ENCODE measurements at places on chromosomes 7 and 10.

DNA sequence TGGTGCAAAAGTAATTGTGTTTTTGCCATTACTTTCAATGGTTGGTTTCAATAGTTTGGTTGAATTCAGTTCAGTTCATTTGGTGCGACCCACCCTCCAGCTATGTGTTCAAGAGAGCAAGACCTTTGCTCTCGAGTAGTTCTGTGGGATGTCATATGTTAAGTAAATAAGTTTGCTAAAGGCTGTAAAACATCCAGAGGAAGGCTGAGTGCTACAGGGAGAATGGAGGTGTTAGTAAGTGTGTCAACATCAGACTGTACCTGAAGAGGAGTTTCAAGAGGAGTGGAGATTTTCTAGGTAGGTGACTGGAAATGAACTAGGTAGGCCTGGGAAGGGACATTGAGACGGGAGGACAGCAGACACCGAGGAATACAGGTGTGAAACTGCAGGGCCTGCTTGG, 147.7 kb downstream of the SH2D4B start:
- no peak for DNase-seq

- no peak for DNase-seq
Measured at GRCh38 chr7:134806197-134806596, 26.8 kb downstream of the CALD1 start.

DNA sequence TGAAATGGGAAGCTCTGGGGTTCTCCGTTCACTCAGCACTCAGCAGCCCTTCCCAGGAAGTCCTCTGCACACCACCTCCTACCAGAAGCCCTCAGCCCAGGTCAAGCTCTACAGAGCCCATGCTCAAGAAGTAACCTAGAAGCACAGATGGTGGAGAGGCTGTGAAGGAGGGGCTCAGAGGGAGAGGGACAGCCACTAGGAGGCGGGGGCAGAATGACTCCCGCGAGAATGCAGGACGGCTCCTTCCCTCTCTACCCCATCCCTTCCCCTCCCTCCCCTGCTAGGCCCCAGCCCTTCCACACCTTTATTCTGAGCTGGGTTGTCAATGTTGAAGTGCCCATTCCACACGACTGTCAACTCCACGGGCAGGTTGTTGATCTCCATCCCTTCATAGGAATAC, 373.2 kb downstream of the PLXNA4 start:
- DNase-seq: no peak

DNA sequence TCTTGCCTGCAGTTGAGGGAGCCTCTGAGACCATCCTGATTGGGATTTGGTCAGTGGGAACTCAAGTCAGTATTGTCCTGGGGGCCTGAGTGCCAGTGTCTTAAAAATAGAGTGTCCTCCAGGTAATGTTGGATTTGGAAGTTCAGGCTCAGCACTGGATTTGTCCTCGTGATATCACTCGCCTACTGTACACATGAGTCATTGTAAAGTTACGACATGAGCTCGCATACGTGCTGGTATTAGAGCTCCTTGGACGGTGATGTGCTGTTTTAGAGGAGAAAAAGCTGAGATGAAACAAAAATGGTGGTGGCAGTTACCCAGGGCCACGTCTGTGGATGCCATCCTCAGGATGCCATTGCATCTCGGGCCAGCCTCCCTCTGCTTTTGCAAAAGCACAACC, 78.2 kb downstream of the MGMT start:
- DNase-seq: no peak

GRCh38 chr10:111531690-111532089, 454.9 kb downstream of the ADRA2A start:
- no peak for DNase-seq

DNA sequence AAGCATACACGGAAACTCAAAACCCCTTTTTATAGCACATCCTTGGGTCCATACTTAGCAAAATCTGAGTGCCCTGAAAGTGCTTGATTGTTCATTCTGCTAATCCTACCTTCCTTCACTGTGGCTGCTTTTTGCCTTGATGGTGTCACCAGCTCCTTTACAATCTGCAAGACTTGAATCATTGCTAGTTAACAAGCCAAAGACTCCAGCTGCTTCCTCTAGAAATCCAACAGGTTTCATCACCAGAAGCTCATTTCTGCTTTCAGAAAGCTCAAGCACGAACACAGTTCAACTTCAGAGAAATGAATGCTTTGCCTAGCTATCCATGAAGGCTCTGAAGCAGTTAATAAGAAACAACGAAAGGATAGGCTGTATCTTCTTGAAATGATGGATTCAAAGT, 38.0 kb downstream of the USP6NL start:
- DNase-seq: no peak

DNA sequence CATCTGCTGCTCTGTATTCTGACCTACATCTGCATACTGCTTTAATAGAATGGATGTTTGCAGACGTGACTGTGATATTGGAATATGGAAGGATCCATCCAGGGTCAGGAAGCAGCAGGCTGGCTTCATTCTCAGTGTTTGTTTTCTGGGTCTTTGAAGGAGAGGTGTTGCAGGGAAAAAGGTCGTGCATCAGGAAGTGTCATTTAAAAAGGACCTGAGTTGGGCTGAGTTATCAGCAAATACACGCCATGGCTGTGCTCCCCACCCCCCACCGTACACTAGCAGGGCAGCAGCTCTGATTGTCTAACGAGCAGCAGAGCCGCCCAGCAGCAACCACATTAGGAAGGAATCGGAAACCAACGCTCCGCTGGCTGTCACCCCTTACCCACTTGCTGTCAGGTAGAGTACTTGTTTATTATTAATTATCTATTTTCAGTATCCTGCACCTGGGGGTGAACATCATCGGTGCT, 63.1 kb upstream of the STEAP1B start:
- DNase-seq: peak; percentile 16

- DNase-seq: no peak
Measured at GRCh38 chr10:48670978-48671913, 13.4 kb upstream of the WDFY4 start.

GRCh38 chr7:51253157-51253556, 63.5 kb downstream of the COBL start:
- no peak for DNase-seq

DNA sequence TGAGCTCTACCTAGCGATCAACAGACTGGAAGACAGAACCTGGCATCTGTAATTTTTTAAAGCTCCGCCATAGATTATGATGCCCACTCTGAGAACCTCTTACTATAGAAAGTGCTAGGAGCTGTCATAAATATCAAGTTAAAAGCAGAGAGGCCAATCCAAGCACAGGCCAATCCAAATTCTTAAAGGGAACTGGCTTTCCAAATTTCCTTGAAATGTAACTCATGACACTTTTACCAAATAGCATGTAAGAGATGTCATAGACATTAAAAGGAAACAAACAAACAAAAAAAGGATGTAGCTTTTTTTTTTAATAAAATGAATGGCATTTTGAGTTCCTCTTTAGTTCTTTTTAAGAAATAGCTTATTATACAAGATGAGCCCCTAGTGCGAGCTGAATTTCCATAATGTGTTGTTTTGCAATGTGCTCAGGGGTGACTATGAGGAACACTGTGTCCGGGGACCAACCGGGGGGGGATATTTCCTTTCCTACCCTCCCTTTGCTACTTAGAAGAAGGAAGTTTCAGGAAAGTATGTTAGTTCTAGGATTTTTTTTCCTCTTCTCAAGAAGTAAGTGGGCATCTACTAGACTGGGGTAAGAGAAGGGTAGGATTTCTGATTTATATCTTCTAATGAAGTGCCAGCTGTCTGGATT, 23.7 kb upstream of the MRC1 start:
- no peak for DNase-seq

GRCh38 chr7:12550956-12551355, 19.6 kb upstream of the SCIN start:
- no peak for DNase-seq

- DNase-seq: peak; percentile 66
Measured at GRCh38 chr10:110556969-110557601, 10.4 kb upstream of the SMC3 start.

- DNase-seq: no peak
Measured at GRCh38 chr10:70265032-70265689, 18.6 kb downstream of the NPFFR1 start.

DNA sequence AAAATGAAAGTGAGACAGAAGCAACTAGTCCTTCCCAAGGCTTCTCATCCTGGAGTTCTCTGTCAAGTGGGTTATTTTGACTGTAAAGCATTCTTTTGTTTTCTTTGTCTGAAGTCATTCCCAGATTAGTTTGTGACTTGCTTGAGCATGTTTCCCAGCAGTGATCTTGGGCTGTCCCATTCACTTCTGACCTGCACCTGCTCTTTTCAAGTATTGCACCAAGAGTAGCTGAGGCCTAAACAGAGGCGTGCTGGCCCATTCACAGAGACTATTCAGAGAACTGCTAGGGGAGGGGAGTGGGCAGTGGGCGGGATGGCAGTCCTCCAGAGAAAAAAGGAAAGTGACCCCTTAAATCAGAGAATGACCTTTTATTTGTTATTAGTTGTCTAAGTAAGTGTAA, 61.3 kb downstream of the CACNA2D1 start:
- DNase-seq: no peak

- no peak for DNase-seq
Measured at GRCh38 chr10:60222047-60222446, 167.6 kb downstream of the ANK3 start.

GRCh38 chr7:100825215-100825671, 2.1 kb downstream of the EPHB4 start:
- DNase-seq: no peak

- DNase-seq: no peak
Measured at GRCh38 chr10:113716109-113716910, 35.2 kb upstream of the PLEKHS1 start.

- DNase-seq: no peak
Measured at GRCh38 chr7:81367326-81367931, 402.4 kb downstream of the HGF start.

DNA sequence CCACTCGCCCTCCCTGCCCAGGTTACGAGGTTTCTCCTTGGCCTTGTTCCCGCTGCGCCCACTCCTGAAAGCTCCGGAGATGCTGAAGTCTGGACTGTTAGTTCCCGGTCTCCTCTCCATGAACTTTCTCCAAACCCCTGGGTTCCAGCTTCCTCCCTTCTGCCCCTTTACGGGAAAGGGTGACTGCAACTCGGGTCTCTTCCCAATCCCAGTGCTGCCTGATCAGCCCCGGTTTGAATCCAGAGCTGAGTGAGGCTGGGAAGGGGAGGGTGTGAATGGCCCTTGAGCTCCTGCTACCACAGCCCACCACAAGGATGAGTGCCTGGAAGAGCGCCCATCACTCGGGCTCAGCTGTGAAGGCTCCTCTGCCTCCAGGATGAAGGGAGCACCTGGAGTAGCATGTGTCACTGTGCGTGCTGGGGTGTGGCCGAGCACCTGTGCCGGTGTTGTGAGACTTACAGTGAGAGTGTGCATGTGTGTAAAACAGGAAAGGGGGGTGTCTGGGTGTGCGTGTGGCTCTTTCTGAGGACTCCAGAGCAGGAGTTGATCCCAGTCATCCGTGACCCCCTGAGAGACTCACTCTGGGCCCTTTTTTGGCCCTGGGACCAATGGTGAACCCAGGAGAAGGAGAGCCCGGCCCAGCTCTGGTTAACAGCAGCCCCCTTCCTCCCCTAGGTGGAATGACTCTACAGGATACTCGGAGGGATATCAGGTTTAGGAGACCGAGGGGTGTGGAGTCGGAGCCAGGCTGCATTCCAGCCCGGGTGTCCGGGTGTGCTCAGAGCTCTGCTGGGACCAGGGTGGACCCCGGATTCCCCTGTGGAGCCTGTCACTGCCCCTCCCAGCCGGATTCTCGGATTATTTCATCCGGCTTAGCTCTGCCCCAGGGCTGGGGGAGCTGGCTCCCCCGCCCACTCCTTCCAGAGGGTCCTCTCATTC, 1.1 kb upstream of the ZNF467 start:
- no peak for DNase-seq

GRCh38 chr7:94374231-94374630, 20.5 kb upstream of the COL1A2 start:
- DNase-seq: no peak

- no peak for DNase-seq
Measured at GRCh38 chr7:50834679-50835078, 52.0 kb upstream of the GRB10 start.

- DNase-seq: no peak
Measured at GRCh38 chr7:94298943-94299342, 95.8 kb upstream of the COL1A2 start.

GRCh38 chr10:98852686-98853085, 383.0 kb downstream of the HPSE2 start:
- DNase-seq: no peak

DNA sequence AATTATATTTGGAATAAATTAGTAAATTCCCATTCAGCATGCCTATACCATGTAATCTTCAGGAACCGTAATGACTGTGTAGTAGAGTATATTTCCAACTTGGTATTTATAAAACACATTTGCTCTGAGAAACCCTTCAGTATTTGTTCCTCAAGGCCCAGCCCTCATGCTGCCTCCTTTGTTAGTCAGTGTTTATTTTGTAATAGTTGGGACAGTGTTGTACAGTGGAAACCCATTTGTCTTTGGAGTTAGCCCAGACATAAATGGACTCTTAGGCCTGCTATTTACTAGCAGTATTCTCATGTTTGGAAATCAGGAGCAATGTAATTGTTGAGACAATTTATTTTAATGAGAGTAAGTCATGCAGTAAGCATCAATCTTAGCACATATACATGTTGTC, 686.9 kb downstream of the AUTS2 start:
- DNase-seq: no peak

- no peak for DNase-seq
Measured at GRCh38 chr7:47647918-47648250, 66.0 kb upstream of the TNS3 start.

- DNase-seq: no peak
Measured at GRCh38 chr10:43041422-43042342, 35.2 kb upstream of the RET start.

- DNase-seq: no peak
Measured at GRCh38 chr7:142832417-142832816, 22.5 kb upstream of the EPHB6 start.

GRCh38 chr7:39033885-39034624, 56.3 kb downstream of the POU6F2 start:
- DNase-seq: no peak

GRCh38 chr7:156865493-156865892, 27.5 kb downstream of the LMBR1 start:
- no peak for DNase-seq

GRCh38 chr10:129417870-129418269, 49.2 kb upstream of the MGMT start:
- DNase-seq: no peak

DNA sequence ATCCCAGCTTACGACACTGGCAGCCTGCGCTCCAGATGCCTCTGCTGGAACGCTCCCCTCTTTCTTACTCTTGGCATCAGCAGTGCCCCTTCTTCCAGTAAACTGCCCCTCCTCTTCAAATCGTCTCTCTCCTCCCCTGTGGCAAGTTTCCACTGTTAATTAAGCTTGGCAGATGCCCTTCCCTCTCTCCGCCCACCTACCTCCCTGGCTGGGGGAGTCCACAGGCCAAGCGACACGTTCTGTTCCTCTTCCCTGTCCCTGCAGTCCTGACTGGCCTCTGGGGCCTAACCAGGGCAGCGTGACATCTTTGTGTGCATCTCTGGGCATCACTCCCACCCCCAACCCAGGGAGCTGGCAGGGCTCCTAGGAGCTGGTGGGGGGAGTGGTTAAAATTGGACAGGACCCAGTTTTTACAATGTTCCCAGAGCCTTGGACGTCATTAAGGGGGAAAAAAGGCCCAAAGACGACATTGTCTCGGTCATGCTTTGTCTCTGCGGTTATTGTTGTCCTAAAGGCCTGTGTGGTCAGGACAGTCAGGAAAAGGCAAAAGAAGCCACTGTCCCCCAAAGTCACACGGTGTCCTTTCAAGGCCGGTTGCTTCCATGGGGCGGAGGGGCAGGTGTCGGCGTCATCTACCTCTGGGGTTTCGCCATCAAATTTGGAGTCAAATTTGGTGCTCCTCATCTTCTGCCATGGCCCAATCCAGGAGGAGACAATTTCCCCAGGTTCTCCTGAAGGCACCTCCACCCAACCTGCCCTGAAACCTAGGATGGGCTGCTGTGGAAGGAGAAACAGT, 54.2 kb downstream of the DLG5 start:
- no peak for DNase-seq

- no peak for DNase-seq
Measured at GRCh38 chr10:119342335-119342734, 135.0 kb downstream of the GRK5 start.

All from activated CD4-positive, alpha-beta T cell treated with anti-CD3 and anti-CD28 coated beads, Interleukin-2, amount 50 U/mL, for 1 hour (primary cell).